ENCODE measurements at places on chromosomes 3 and 15.

GRCh38 chr3:193974191-193974652 lies 161.7 kb upstream of the HES1 start:
- H3K27ac ChIP-seq = no peak overlapping the region
- H3K4me1 ChIP-seq = peaks cover 11% of the 10 kb centered on the region
- DNase-seq = no peak
- no peaks in the 10 kb centered on the region for H3K36me3 ChIP-seq

GRCh38 chr15:57550640-57551039 lies 41.1 kb upstream of the MYZAP start:
- no peak overlapping the region for H3K4me3 ChIP-seq
- H3K4me1 ChIP-seq = no peaks in the 10 kb centered on the region
- H3K27ac ChIP-seq = no peak overlapping the region
- DNase-seq = no peak
- no peaks in the 10 kb centered on the region for H3K36me3 ChIP-seq

- H3K4me3 ChIP-seq = no peak overlapping the region
- DNase-seq = no peak
- no peaks in the 10 kb centered on the region for H3K27me3 ChIP-seq
- peak overlapping the region; percentile 2 for H3K27ac ChIP-seq
- peaks cover 44% of the 10 kb centered on the region for H3K4me1 ChIP-seq
Measured at GRCh38 chr3:183519891-183520290, 35.6 kb downstream of the KLHL6 start.

- H3K27ac ChIP-seq = peak overlapping the region; percentile 82
- H3K4me3 ChIP-seq = no peak overlapping the region
- H3K27me3 ChIP-seq = no peaks in the 10 kb centered on the region
- H3K4me1 ChIP-seq = peaks cover 27% of the 10 kb centered on the region
- peak; percentile 52 for DNase-seq
- peaks cover 16% of the 10 kb centered on the region for H3K36me3 ChIP-seq
Measured at GRCh38 chr15:85443593-85444087, 63.2 kb downstream of the AKAP13 start.

- peak; percentile 59 for DNase-seq
- peaks cover 2% of the 10 kb centered on the region for H3K27me3 ChIP-seq
- H3K4me1 ChIP-seq = peaks cover 17% of the 10 kb centered on the region
- peaks cover 1% of the 10 kb centered on the region for H3K36me3 ChIP-seq
- peak within 1 kb of the TSS; percentile 78 for H3K27ac ChIP-seq
- H3K4me3 ChIP-seq = peak within 1 kb of the TSS; percentile 90
Measured at GRCh38 chr15:88894819-88895767, at the start of gene HAPLN3. TSS of gene HAPLN3 (minus strand) at chr15:88895544. CDS start at chr15:88887298, 8,246 bp downstream.

DNA sequence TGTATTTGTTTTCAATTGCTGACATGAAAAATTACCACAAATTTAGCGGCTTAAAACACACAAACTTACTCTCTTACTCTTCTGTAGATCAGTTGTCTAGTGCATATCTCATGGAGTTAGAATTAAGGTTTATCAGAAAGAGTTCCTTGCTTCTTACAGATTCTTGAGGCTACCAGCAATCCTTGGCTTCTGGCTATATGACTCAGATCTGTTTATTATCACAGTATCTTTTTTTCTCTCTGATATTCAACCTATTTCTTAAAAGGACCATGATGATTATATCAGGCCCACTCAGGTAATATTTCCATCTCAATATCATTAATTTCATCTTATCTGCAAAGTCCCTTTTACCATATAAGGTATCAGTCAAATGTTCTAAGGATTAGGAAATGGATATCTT lies 263.5 kb upstream of the BCHE start:
- no peaks in the 10 kb centered on the region for H3K27me3 ChIP-seq
- H3K4me1 ChIP-seq = no peaks in the 10 kb centered on the region

DNA sequence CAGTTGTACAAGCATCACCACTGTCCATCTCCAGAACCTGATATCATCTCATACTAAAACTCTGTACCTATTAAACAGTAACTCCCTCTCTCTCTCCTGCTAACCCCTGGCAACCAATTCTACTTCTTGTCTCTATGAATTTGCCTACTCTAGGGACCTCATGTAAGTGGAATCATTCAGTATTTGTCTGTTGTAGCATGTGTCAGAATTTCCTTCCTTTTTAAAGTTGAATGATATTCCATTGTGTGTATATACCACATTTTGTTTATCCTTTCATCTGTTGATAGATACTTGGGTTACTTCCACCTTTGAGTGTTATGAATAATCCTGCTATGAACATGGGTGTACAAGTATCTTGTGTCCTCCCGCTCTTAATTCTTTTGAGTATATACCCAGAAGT lies 16.6 kb downstream of the ZNF592 start:
- no peak overlapping the region for H3K27ac ChIP-seq
- peaks cover 31% of the 10 kb centered on the region for H3K36me3 ChIP-seq
- no peak for DNase-seq

GRCh38 chr3:859135-859534 lies 233.7 kb upstream of the CNTN6 start:
- H3K4me1 ChIP-seq = no peaks in the 10 kb centered on the region
- no peaks in the 10 kb centered on the region for H3K27me3 ChIP-seq
- no peak overlapping the region for H3K27ac ChIP-seq
- no peak overlapping the region for H3K4me3 ChIP-seq
- no peak for DNase-seq

DNA sequence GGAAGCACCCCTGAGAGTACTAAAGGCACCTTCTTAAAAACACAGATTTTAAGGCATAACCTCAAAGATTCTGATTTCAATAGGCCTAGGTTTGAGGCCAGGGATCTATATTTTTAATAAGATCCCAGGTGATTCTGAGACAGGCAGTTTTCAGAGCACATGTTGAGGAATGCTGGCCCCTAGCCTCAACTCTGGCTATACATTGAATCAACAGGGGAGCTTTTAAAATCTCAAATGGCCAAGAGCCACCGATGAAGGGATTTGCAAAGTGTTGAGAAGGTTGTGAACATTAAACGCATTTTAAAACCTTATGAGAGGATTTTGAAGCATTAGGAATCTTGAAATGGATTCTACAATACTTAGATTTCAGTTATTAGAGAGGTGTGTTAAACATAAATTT lies 268.8 kb upstream of the ARHGEF26 start:
- H3K27me3 ChIP-seq = no peaks in the 10 kb centered on the region
- no peak for DNase-seq
- H3K27ac ChIP-seq = no peak overlapping the region
- no peaks in the 10 kb centered on the region for H3K36me3 ChIP-seq
- no peak overlapping the region for H3K4me3 ChIP-seq

DNA sequence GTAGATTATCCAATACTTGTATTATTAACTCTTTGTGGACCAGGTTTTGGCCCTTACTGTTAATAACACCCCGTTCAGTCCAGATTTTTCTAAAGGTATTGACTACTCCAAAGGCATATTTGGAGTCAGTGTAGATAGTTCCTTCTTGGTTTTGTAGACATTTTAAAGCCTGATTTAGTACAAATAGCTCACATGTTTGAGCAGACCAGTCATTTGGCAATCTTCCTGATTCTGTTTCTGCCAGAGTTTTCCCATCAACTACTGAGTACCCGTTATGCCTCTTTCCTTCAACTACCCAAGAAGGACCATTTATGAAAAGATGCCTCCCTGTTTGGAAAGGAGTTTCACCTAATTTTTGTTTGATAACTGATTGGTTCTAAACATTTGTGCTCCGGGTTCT lies 82.0 kb downstream of the CHCHD4 start:
- no peak overlapping the region for H3K4me3 ChIP-seq
- H3K36me3 ChIP-seq = no peaks in the 10 kb centered on the region
- no peaks in the 10 kb centered on the region for H3K4me1 ChIP-seq
- no peak overlapping the region for H3K27ac ChIP-seq

GRCh38 chr3:43994657-43995546 lies 246.8 kb upstream of the TOPAZ1 start:
- peak overlapping the region; percentile 5 for H3K27ac ChIP-seq
- DNase-seq = no peak
- H3K27me3 ChIP-seq = peaks cover 78% of the 10 kb centered on the region
- H3K36me3 ChIP-seq = peaks cover 2% of the 10 kb centered on the region

DNA sequence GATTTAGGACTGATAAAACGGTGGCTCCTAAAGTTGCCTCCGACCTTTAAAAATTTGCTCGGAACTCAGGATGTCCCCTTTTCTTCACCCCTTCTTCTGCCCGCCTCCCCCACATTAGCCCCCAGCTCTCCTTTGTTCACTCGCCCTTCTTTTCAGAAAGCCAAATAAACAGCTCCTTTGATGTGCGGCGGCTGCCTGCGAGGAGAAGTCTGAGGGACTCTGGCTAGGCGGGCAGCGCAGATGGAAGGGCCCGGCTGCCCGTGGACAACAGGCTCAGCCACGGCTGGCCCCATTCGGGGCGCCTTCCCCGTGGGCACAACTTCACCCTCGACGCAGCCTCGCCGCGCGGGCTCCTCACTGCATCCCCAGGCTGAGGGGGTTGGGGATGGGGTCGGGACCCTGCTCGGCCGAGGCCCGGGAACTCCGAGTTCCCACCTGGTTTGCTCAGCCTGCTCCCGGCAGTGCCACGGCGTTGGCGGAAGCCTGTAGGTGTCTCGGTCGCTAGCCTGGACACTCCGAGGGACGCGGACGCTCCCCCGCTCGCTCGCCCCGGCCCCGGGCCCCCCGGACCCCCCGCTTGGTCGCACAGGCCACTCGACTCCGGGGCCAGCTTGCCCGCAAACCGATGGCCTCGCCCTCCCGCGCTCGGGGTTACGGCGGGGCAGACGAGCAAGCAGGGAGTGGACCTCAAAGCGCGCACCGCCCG lies 897 bp upstream of the TLE3 start:
- peak overlapping the region; percentile 98 for H3K4me3 ChIP-seq
- H3K4me1 ChIP-seq = peaks cover 41% of the 10 kb centered on the region
- H3K27me3 ChIP-seq = peaks cover 40% of the 10 kb centered on the region
- H3K36me3 ChIP-seq = peaks cover 18% of the 10 kb centered on the region
- DNase-seq = no peak

GRCh38 chr3:162998205-162998604 lies 1501.6 kb downstream of the OTOL1 start:
- no peak overlapping the region for H3K27ac ChIP-seq
- no peaks in the 10 kb centered on the region for H3K36me3 ChIP-seq

- H3K27me3 ChIP-seq = peaks cover 24% of the 10 kb centered on the region
- no peak overlapping the region for H3K4me3 ChIP-seq
- no peaks in the 10 kb centered on the region for H3K36me3 ChIP-seq
- H3K27ac ChIP-seq = no peak overlapping the region
Measured at GRCh38 chr15:57382215-57382614, 5.9 kb downstream of the CGNL1 start.

GRCh38 chr3:117846238-117846637 lies 1136.7 kb downstream of the TUSC7 start:
- H3K4me3 ChIP-seq = no peak overlapping the region
- no peak overlapping the region for H3K27ac ChIP-seq
- H3K27me3 ChIP-seq = no peaks in the 10 kb centered on the region
- H3K36me3 ChIP-seq = no peaks in the 10 kb centered on the region

DNA sequence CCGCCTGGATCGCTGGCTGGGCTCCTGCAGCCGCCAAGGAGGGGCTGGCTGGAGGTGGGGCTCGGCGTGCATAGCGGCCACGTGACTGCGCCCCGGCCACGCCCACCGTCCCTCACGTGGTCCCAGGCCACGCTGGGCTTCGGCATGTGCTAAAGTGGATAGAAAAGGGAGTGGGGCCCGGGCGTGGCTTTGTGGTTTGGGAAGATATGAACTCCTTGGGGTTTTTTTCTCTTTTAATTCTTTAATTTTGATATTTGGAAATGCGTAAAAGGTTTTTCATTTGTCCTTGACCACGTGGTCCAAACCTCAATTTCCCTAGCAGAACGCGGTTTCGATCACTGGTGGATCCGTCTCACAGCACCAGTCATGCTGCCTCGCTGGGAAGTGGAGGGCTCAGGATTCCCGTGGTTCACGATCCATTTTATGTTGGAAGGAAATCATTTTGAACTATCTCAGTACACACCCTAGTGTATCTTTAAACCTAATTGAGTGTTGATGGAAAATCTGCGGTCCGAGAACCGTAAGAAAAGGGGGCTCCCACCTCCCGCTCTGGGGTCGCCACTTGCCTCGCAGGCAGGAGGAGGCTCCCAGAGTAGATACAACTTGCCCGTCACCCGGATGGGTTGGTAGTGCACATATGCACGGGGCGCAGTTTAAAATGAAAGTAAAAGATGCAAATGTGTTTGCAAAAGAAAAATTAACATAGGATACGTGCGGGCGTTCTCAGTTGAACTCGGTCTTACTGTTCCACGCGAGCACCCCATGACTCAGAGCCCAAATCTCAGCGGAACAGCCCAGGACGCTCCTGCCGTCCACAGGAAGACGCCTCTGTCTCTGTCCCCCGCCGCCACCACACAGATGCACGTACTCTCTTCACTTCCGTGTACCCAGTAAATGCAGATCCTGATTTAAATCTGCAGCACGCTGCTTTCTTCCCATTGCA lies 141.9 kb downstream of the PGPEP1L start:
- peaks cover 25% of the 10 kb centered on the region for H3K4me1 ChIP-seq
- peak overlapping the region; percentile 83 for H3K4me3 ChIP-seq
- no peaks in the 10 kb centered on the region for H3K36me3 ChIP-seq
- DNase-seq = peak; percentile 72
- H3K27me3 ChIP-seq = no peaks in the 10 kb centered on the region

DNA sequence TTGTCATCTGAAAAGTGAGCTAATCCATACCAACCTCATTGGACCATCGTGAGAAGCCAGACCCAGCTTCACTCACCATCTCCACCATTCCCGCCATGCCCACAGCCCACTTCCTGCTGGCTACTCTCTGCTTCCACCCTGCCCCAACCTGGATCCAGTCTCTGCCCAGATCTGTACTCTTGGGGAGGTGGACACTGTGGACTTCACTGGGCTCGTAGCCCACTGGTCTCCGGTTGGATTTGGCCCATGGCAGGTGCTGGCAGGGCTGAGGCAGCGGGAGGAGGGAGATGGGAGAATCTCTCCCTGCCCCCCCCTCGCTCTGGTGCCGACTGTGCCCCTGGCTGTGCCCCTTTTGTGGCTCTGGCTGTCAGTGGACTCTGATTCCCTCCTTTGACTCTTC lies 193.8 kb downstream of the ABHD5 start:
- peaks cover 15% of the 10 kb centered on the region for H3K27me3 ChIP-seq
- no peak overlapping the region for H3K27ac ChIP-seq

- no peak overlapping the region for H3K4me3 ChIP-seq
- H3K27ac ChIP-seq = no peak overlapping the region
- no peak for DNase-seq
- peaks cover 38% of the 10 kb centered on the region for H3K27me3 ChIP-seq
- H3K36me3 ChIP-seq = no peaks in the 10 kb centered on the region
Measured at GRCh38 chr3:171743327-171744157, 66.7 kb downstream of the PLD1 start.

DNA sequence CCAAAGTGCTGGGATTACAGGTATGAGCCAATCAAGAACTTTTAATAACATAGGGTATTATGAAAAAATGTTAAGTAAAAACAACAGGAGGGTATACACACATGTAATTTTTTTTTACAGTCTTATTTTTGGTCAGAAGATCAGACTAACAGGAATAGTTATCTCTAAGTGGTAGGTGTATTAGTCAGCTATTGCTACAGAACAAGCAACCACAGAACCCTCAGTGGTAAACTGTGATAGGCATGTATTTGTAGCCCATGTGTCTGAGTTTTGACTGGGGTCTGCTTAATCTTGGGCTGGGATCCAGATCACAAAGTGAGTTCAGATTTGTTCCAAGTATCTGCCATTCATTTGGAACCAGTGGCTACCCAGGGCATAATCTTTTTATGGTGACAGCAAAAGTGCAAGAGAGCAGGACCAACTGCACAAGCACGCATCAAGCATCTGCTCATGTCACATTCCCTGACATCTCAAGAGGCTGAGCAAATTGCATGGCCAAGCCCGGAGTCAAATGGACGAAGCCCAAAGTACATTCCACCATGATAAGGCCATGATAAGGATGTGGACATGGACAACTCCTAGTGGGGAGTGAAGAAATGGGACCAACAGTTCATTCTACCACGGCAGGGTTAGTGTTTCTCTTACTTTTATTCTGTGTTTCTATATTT lies 3.0 kb upstream of the IL5RA start:
- H3K27ac ChIP-seq = no peak overlapping the region
- DNase-seq = no peak
- H3K36me3 ChIP-seq = no peaks in the 10 kb centered on the region
